Activated naive CD8-positive, alpha-beta T cell treated with anti-CD3 and anti-CD28 coated beads, Interleukin-2, amount 10 ng/mL, durations not matched to agents 7 days and 5 days (primary cell): ENCODE measurements at places on chromosomes 3 and 15. TPM values are rescaled to one million over a fixed set of nuclear protein-coding genes. Genes with fewer than 3 reads are reported as not detected.

DNA sequence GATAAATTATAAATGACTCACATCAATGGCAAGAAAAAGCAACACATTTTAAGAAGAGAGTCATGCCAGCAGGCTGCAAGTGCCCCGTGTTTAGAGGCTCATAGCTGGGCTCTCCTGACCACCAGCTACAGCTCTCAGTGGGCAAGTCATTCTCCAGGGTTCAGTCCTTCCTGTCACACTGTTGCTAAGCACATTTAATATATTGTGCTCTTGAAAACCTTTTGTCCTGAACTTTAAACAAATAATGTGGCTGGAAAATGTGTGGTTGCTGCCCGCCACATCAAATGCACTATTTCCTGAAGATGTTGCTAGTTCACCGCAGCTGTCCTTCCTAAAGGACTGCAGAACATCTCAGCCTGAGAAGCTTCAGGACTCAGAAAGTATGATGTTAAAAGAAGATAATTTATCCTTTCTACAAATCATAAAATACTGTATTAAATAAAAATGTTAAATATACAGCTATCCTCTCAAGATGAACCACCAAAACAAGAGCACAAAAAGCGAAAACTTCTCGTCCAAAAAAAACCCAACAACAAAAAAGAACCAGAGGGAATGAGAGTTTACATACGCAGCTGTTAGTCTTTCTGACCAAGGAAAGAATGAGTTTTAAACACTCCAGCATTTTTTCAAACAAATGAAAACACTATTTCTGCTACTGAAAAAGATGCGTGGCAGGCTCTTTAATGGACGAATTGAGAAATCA is 951 bp downstream of the TARS3 start:
- H3K27ac ChIP-seq, result peak overlapping the region; percentile 88
- peaks cover 10% of the 10 kb centered on the region for H3K4me1 ChIP-seq
- peaks cover 22% of the 10 kb centered on the region for H3K36me3 ChIP-seq
- no peaks in the 10 kb centered on the region for H3K27me3 ChIP-seq

GRCh38 chr3:129052675-129053074 is 7.9 kb upstream of the GP9 start:
- DNase-seq, result no peak
- peaks cover 6% of the 10 kb centered on the region for H3K27me3 ChIP-seq
- no peak overlapping the region for H3K27ac ChIP-seq
- peaks cover 6% of the 10 kb centered on the region for H3K36me3 ChIP-seq
- H3K4me1 ChIP-seq, result peaks cover 6% of the 10 kb centered on the region

GRCh38 chr15:98292442-98293240 is 332.1 kb downstream of the ARRDC4 start:
- no peak overlapping the region for H3K27ac ChIP-seq
- peaks cover 1% of the 10 kb centered on the region for H3K4me1 ChIP-seq
- DNase-seq, result peak; percentile 62
- H3K36me3 ChIP-seq, result no peaks in the 10 kb centered on the region
- peaks cover 22% of the 10 kb centered on the region for H3K27me3 ChIP-seq

GRCh38 chr3:174710612-174711011 is 148.5 kb upstream of the NAALADL2 start:
- no peaks in the 10 kb centered on the region for H3K4me1 ChIP-seq
- no peak overlapping the region for H3K27ac ChIP-seq
- no peak for DNase-seq

DNA sequence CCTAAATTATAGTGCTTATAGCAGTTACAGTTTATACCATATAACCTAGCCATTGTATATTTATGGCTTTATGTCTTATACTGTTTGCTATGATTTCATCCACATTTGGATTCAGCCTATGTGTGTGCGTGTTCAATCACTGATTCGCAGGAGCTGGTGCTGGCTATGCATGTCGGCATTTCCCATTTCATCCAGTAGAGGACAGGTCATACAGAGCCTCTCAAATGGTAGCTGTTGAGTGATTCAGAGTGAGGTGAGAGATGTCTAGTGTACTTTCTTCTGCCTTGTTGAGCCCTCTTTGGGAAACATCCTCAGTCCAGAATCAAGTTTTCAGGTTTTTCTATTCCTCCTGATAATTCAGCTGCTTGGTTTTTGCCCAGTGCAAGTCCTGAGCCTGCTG is 76.1 kb downstream of the FRMD4B start:
- H3K27ac ChIP-seq, result no peak overlapping the region
- no peak overlapping the region for H3K4me3 ChIP-seq
- H3K4me1 ChIP-seq, result peaks cover 10% of the 10 kb centered on the region
- no peak for DNase-seq

- no peaks in the 10 kb centered on the region for H3K4me1 ChIP-seq
- no peaks in the 10 kb centered on the region for H3K36me3 ChIP-seq
- no peak for DNase-seq
- H3K4me3 ChIP-seq, result no peak overlapping the region
- H3K27me3 ChIP-seq, result no peaks in the 10 kb centered on the region
Observed at GRCh38 chr3:19226479-19226878, 78.2 kb downstream of the KCNH8 start.

- peak overlapping the region; percentile 67 for H3K4me3 ChIP-seq
- H3K27me3 ChIP-seq, result peaks cover 5% of the 10 kb centered on the region
- peaks cover 17% of the 10 kb centered on the region for H3K4me1 ChIP-seq
- peak overlapping the region; percentile 79 for H3K27ac ChIP-seq
- H3K36me3 ChIP-seq, result peaks cover 9% of the 10 kb centered on the region
Observed at GRCh38 chr3:16883723-16884083, 1.1 kb upstream of the PLCL2 start.

The CRYGS gene
- total RNA-seq, result 4.5 TPM

The IP6K1 gene
- 40.2 TPM for total RNA-seq

- DNase-seq, result no peak
- no peaks in the 10 kb centered on the region for H3K4me1 ChIP-seq
- no peak overlapping the region for H3K27ac ChIP-seq
- no peaks in the 10 kb centered on the region for H3K36me3 ChIP-seq
- no peaks in the 10 kb centered on the region for H3K27me3 ChIP-seq
- H3K4me3 ChIP-seq, result no peak overlapping the region
Observed at GRCh38 chr3:4043867-4044575, 244.8 kb downstream of the LRRN1 start.

GRCh38 chr3:197592361-197593045 is 36.7 kb upstream of the BDH1 start:
- peaks cover 42% of the 10 kb centered on the region for H3K4me1 ChIP-seq
- peak overlapping the region; percentile 74 for H3K4me3 ChIP-seq
- no peaks in the 10 kb centered on the region for H3K27me3 ChIP-seq
- H3K36me3 ChIP-seq, result peaks cover 17% of the 10 kb centered on the region
- peak; percentile 51 for DNase-seq

- H3K27me3 ChIP-seq, result no peaks in the 10 kb centered on the region
- no peaks in the 10 kb centered on the region for H3K36me3 ChIP-seq
- H3K4me1 ChIP-seq, result peaks cover 6% of the 10 kb centered on the region
- no peak overlapping the region for H3K27ac ChIP-seq
Observed at GRCh38 chr3:185572183-185572582, 13.9 kb upstream of the SENP2 start.

The PLCB2 gene
- 173 TPM for total RNA-seq

The THOC7 gene
- 77.4 TPM for total RNA-seq

DNA sequence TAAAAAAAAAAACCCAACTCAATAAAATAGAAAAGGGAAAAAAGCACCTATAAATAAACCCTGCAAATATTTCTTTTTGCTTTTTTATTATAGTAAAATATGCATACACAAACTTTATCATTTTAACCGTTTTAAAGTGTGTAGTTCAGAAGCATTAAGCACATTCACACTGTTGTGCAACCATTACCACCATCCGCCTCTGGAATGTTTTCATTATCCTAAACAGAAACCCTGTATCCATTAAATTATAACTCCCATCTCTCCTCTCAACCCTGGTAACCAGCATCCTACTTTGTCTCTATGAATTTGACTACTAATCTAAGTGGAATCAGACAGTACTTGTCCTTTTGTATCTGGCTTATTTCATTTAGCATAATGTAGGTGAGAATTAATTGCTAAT is 15.0 kb downstream of the CDCP1 start:
- H3K36me3 ChIP-seq, result peaks cover 10% of the 10 kb centered on the region
- H3K4me3 ChIP-seq, result no peak overlapping the region
- no peak for DNase-seq

The TRIM71 gene
- not detected for total RNA-seq

The ZDHHC23 gene
- 3.7 TPM for total RNA-seq
